ENCODE measurements at places on chromosomes 13 and 19.

- DNase-seq, result no peak
Observed at GRCh38 chr13:75896271-75896670, 260.1 kb downstream of the LMO7 start.

DNA sequence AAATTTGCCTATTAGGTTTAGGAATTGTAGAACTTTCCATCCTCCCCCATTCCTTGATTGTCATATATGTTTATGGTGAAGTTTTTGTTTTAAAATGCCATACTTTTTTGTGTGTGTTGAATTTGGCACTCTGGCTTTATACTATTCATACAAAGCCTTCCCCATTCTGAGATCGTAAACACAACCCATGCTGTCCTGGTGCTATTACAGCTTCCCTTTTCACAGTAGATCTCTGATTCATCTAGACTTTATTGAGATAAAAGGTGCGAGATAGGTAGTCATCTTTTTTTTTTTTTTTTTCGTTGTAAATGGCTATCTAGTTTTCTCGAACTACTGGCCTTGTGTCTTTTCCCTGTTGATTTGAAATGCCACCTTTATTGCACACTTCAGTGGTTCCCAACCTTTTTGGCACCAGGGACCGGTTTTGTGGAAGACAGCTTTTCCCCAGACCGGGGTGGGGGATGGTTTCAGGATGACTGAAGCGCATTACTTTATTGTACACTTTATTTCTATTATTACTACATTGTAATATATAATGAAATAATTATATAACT lies 94.6 kb downstream of the LRCH1 start:
- no peak for DNase-seq

- no peak for DNase-seq
Observed at GRCh38 chr19:998064-998463, 2.2 kb upstream of the GRIN3B start.

DNA sequence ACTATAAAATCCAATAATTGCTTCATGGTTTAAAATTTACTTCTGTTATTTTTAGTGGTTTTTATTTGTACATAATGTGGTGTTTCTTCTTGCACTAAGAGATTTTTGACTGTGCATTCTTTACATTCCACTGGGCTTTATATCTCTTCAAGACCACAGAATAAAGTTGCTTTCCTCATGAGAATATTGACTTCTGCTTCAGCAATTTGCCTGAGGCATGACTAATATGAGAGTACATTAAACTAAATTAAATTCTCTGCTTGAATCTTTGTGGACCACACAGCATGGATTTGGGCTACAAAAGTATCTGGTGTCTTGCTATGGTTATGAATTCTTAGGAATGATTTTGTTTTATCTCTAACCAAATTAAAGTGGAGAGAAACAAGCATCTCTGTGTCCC lies 1463.4 kb upstream of the PCDH20 start:
- DNase-seq, result no peak

- DNase-seq, result no peak
Observed at GRCh38 chr19:35533822-35534392, 651 bp downstream of the GAPDHS start.

GRCh38 chr13:99528547-99528946 lies 27.3 kb downstream of the TM9SF2 start:
- no peak for DNase-seq
